HT1080 (cell line): ENCODE measurements at places on chromosomes 11 and 22. TPM values are rescaled to one million over a fixed set of nuclear protein-coding genes. Genes with fewer than 3 reads are reported as not detected.

Gene NCF4
- total RNA-seq: not detected in 2 replicates

Gene PHF21B
- total RNA-seq: 1.8 and 3.9 TPM in 2 replicates

Gene MUC6
- total RNA-seq: not detected in 2 replicates

Gene ART5
- total RNA-seq: not detected in 2 replicates

Gene SLC22A24
- not detected in 2 replicates for total RNA-seq

Gene NPAS4
- total RNA-seq: not detected in 2 replicates

Gene SLC22A25
- not detected in 2 replicates for total RNA-seq

Gene SLC25A18
- total RNA-seq: 0.16 TPM in 1 of 2 replicates, not detected in the other
